ENCODE measurements at places on chromosomes 7 and 10.

DNA sequence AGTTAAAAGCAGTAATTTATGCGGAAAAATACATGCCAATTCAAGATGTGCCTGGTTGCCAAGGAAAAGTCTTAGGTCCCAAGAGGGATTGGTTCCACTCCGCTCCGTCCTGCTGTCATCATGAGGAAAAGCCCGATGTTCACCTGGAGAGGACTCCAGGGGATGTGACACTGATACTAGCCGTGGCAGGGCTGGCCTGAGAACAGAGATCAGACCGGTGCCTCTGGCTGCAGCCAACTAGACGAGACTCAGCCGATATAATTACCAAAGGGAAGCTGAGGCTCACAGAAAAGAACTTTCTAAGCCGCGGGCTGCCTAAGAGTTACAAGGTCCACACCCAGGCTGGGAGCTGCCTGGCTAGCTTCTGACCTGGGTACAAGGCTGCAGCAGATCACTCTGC, 81.3 kb upstream of the UNC5B start:
- no peak for DNase-seq

DNA sequence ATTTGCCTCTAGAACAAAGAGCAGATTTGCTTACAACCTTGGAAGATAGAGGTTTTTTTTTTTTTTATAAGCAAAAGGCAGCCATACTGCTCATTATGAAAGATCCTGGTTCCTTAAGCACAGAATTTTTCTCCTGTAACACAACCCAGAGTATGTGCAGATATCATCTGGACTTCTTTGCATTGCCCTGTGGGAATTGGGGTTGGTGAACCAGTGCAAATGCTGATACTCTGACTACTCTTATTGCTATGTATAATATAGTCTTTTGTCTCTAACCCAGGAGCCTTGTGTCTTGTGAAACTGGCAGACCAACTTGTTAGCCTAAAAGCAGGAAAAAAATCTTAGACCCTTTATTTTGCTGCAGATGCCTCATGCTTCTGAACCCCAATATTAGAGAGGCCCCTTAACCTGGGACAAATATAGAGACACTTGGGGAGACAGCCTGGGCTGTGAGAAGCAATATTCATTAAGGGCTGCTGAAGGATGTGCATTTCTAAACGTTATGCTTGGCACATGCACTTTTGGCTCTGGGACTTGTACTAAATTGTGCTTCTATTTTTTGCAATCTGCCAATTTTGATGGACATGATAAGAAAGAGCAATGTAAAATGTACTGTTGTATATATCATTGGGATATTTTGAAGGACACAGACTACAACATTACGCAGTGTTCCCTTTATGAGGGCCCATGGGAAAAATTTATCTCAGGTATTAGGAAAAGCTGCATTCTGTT, 78.9 kb downstream of the ANLN start:
- no peak for DNase-seq

DNA sequence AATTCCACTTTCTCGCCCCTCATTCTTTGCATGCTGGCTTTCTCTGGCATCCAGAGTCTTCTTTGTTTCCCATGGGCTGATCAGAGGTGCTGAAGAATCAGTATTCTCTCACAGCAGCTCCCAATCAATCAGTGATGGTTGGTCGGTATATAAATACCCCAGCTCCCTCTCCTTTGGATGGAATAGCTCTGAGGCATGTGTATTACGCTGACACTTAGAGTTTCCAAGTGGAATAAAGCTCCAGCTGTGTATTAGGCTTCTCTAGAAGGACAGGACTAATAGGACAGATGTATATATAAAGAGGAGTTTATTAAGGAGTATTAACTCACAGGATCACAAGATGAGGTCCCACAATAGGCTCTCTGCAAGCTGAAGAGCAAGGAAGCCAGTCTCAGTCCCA, 218.3 kb upstream of the GRB10 start:
- no peak for DNase-seq

DNA sequence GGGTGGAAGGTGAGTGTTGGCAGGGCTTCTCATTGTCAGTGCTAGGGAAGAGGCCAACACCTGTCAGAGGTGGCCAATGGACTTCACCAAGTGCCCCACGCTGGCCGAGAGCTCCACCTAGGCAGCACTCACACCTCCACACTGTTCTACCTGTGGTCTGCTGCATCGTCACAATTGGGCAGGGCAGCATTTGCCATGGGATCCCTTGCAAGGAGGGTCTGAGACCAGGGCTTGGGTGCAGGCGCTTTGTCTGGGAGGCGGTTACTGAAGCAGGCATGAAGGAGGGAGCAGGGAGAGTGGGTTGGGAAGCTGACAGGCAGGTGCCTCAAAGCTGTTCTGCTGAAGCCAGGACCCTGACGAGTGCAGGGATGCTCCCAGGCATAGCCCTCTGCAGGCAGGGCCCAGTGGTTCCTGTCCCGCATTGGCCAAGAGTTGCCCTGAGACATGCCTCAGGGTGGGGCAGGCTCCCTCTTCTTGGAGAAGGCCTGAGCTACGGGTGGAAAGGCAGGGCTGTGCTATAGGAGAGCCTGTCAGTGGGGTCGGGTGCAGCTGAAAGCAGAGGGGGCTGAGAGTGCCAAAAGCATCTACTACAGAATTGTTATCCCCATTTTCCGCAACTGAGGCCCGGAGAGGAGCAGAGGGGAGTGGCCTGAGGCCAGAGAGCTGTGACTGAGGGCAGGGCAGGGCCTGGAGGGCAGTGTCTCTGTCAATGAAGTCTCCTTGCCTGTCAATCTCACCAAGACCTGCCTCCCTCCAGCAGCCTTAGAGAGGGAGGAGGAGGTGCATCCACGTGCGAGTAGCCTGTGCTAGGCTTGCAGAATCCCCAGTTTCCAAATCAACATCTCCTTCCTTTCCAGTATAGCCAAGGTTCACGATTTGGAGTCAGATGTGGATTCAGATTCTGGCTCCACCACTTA, 4.0 kb downstream of the RBP3 start:
- no peak for DNase-seq

GRCh38 chr10:61589547-61590243, 73.0 kb upstream of the CABCOCO1 start:
- no peak for DNase-seq

DNA sequence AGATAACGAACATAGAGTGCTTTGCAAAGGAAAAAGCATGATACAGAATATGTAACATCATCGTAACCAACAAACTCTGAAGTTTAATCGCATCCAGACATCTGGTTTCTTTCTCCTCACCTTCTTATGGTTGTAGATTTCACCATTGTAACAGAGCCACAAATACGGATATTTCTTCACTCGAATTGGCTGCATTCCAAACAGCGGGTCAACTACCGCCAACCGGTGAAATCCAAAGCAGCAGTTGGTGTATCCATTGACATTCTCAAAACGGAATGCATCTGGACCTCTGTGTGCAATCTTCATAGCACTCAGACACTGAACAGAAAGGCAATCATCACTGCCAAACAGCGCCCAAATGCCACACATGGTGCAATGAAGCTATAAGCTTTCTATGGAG, 3.4 kb downstream of the ASNS start:
- DNase-seq, result no peak

- no peak for DNase-seq
Observed at GRCh38 chr10:100896876-100897461, 15.8 kb upstream of the SLF2 start.

DNA sequence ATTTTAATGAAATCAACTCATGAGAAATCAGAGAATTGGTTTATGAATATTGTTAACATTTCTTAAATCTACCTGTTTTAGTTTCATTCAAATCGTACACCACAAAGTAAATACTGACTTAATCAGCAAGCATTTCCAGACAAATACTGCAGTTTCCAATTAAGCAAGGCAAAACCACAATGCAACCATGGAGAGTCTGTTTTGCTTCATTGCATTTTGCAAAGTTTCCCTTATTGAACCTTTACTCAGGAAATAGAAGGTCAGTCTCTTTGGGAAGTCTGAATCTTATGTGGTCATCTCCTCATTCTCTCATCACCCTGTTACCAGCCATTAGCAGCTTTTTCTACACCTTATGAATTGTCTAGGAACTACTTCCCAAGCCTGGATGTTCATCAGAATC, 400.5 kb downstream of the IPMK start:
- no peak for DNase-seq

GRCh38 chr10:6607778-6608177, 27.7 kb upstream of the PRKCQ start:
- DNase-seq, result no peak

- no peak for DNase-seq
Observed at GRCh38 chr10:15868006-15868405, 7.7 kb upstream of the MINDY3 start.

DNA sequence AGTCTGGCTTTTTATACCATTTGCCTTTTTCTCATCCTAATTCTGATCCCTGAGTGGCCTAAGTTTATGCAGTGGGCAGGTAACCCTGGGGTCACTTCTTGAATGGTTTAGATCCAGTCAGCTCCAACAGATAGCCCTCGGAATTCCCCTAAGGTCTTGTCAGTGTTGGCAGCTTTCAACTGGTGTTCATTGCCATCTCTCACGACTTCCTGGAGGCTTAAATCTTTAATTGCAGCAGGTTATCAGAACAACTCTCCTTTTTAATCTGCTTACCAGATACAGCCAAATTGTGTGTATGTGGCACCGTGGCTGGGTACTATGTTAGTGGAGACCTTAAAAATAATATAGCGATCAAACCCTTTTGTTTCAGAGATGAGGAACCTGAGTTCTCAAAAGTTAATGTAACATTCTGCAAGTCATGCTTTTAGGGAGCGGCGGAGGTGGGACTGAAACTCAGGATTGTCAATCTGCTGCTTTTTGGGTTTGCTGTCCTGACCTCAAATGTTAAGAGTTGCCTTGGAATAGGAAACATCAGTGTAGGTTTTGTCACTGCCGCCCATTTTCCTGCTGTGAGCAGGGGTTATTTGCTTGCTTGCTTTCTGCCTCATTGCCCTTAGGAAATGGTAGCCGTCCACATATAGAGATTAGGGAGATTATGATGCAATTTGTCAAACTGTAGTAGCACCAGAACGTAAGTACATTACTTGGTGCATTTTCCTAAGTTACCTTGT, 818 bp downstream of the DLD start:
- no peak for DNase-seq

- no peak for DNase-seq
Observed at GRCh38 chr10:69619626-69620025, 10.4 kb upstream of the FAM241B start.

DNA sequence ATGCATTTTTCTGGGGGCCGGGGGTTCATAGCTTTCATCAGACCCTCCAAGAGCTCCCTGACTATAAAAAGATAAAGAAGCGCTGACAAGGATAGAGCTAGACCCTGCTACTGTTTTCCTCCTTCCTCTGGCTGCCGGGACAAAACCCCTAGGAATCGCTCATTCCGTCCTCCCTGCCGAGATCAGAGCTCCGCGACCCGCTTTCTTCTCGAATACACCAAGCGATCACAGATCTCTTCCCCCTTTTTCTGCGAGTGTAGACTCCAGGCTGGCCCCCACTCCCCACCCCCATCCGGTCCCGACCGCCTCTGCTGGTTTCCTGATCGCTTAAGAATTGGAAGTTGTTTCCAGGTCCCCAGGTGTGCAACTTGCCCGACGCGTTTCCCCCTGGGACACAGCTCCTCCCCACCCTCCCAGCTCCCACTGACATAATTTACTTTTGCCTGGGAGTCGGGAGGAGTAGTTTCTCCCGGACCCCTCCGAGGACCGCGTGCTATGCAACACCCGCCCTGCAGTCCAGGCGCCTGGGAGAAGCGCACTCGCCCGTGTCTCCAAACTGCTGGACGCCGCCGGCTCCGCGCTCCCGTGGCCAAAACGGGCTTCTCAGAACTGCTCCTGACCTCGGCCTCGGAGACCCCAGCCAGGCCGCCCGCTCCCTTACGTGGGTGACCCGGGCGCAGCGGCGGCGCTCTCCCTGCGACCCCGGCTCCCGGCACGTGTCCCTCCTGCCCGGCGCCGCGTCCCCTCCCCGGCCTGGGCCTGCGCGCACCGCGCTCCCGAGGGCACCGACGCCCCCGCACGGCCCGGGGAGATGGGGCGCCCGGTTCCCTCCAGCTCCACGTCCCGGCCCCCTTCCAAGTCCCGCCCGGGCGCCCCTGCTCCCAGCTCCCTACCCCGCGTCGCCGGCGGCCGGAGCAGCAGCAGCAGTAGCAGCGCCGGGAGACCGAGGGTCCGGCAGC, 552 bp downstream of the IL15RA start:
- no peak for DNase-seq

DNA sequence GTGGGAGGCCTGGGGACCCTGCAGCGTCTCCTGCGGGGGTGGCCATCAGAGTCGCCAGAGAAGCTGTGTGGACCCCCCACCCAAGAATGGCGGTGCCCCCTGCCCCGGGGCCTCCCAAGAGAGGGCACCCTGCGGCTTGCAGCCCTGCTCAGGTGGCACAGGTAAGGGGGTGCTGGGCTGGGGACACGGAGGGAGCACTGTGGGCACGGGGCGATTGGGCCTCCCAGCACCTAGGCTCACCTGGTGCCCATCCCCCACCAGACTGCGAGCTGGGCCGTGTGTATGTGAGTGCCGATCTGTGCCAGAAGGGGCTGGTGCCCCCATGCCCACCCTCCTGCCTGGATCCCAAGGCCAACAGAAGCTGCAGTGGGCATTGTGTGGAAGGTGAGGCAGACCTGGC, 29.6 kb upstream of the ZNF467 start:
- DNase-seq, result no peak

DNA sequence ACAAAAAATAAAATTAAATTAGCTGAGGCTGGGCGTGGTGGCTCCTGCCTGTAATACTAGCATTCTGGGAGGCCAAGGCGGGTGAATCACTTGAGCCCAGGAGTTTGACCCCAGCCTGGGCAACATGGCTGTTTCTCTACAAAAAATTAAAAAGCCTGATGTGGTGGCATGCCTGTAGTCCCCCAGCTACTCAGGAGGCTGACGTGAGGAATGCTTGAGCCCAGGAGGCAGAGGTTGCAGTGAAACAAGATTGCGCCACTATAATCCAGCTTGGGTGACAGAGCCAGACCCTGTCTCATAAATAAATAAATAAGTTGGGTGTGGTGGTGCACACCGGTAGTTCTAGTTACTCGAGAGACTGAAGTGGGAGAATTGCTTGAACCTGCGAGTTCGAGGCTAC, 65.1 kb downstream of the GNA12 start:
- DNase-seq, result no peak

GRCh38 chr7:107982042-107982840, 20.7 kb downstream of the LAMB1 start:
- no peak for DNase-seq

DNA sequence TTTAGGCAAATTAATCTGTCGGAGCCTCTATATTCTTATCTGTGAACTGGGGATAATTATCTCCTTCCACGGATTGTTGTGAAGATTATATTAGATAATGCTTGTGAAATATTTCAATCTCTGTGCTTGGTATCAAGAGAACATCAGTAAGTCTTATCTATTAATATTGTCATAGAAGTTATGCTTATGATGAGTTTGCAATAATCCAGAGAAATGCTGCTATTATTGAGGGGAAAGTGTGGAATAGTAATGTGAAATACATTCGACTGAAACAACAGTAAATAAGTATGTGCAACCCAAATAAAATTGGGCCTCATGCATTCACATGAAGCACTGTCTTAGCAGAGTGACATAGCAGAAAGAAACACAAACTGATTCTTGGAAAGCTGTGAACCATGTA, 13.7 kb downstream of the RHOBTB1 start:
- DNase-seq, result no peak
